ENCODE measurements at places on chromosomes 11 and 22.

- no peak for DNase-seq
Measured at GRCh38 chr11:48169717-48170116, 46.9 kb upstream of the OR4B1 start.

DNA sequence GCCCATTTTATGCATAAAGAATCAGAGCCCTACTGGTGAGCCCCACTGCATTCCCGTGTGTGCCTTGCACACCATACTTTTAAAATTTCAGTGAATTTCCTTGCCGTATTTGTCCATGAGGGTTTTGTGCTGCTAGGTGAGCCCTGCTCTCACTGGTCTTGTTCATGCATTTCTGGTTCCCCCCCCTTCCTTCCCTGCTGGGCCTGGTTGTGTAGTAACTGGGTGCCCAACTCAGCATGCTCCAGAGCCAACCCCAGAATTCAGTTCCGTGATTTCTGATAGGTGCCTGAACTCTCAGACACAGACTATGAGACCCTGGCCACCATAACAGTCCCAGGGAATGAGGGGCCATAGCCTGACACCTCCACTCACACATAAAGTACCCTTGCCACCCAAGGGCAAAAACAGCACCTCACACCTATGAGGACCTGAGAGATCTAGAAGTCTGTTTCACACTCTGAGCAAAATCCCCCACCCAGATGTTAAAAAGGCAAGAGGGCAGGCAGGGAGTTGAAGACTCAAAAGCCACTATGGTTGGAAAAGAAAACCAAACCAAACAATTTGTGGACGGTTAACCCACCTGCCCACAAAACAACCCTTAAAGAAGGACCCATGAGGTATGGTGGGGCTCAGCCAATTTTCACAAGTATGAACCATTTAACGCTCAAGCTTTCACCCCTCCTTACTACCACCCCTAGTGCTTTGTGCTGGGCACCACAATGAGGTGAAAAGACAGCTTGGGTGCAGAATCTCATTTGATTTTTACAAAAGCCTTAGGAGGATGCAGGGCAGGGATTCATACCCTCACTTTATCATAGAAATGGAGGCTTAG lies 16.8 kb upstream of the IL10RA start:
- DNase-seq, result no peak

DNA sequence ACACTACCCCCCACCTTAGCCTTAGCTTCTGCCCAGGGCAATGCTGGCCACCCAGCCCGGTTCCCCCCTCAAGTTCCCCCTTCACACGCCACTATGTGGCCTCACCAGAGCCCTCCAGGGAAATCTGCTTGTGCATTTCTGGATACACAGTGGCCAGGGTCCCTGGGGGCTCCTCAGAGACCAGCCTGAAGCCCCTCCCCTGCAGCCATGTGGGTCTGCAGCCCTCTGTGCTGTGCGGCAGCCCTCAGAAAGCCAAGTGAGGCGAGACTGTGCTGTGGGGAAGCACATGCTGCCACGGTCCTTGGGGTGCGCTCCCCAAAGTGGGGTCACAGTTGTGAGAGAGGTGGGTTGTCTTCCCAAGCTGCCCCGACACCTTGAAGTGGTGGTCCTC lies 2.1 kb upstream of the PLXNB2 start:
- DNase-seq, result no peak

- DNase-seq, result no peak
Measured at GRCh38 chr22:31626427-31627150, 35.4 kb downstream of the PISD start.

GRCh38 chr22:49211176-49211575 lies 616.5 kb downstream of the BRD1 start:
- DNase-seq, result no peak

GRCh38 chr11:118008271-118008911 lies 22.2 kb downstream of the IL10RA start:
- no peak for DNase-seq

DNA sequence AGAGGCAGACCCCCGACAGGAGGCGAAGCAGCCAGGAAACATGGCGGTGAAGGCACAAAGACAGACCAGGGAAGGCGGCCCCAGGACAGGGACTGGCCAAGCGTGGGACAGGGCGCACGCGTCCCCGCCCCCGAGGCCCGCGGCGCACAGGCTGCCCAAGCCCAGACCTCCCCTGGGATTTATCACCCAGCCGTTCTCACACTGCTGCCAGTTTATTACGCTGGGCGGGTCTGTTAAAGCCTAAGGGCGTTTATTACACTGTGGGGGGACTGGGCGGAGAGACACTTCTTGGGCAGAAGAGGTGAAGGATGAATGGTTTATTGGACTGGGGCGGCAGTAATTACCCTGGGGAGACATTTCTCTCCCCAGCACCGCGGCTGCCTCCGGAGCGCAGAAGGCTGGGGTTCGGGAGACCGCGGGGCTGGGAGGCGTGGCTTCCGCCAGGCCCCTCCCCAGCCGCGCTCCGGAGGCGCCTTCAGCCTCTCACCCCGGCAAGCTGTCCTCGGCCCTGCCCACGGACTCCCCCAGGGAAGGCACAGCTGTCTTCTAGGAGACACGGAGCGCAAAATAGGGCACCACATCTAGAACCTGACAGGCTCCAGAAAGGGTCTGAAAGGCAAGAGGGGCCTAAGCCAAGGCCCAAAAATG lies 47.1 kb downstream of the SLC22A12 start:
- DNase-seq, result no peak

GRCh38 chr11:73344191-73344607 lies 32.0 kb upstream of the RELT start:
- no peak for DNase-seq

DNA sequence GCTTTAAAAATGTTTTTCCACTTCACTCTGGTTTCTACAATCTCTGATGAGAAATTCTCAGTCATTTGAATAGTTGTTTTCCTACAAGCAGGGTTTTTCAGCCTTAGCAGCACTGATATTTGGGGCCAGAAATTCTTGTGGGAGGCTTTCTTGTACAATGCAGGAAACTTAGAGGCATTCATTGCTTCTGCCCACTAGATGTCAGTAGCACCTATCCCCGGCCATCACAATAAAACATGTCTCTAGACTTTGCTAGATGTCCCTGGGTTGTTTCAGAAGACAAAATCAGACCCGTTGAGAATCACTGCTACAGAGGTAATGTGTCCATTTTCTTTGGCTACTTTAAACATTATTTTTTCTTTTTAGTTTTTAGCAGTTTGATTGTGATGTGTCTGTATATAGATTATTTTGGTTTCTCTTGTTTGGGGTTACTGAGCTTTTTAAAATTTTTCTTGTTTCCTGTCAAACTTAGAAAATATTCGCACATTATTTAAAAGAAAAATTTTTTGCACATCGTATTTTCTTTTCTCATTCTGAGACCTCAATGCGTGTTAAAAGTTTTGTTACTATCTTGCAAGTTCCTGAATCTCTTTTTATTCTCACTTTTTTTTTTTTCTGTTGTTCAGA lies 60.8 kb upstream of the CCDC179 start:
- peak; percentile 6 for DNase-seq

DNA sequence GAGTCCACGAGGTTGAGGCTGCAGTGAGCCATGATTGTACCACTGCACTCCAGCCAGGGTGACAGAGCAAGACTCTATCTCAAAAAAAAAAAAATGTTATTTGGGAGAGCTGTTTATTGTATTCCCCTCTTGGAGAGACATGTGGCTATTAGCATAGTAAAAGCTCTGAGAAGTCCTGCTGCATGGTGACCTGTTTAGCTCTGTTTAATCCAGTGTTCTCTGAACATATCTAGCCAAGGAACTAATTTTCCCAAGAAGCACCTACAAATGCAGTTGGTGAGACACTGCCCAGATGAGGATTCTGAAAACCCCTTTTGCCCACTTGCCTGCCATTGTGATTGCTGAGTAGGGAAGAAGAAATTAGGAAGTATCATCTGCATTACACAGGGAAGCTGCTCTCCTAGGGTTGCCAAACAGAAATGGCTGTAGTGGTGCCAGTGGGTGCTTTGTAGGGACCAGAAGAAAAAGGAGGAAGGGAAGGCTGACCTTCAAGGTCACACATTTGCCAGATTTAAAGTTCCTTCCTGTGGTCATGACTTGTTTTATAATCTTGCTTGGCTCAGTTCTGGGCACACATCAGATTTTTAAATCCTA lies 15.7 kb downstream of the TIMP3 start:
- no peak for DNase-seq

GRCh38 chr22:40108396-40108795 lies 69.3 kb upstream of the TNRC6B start:
- DNase-seq, result no peak

DNA sequence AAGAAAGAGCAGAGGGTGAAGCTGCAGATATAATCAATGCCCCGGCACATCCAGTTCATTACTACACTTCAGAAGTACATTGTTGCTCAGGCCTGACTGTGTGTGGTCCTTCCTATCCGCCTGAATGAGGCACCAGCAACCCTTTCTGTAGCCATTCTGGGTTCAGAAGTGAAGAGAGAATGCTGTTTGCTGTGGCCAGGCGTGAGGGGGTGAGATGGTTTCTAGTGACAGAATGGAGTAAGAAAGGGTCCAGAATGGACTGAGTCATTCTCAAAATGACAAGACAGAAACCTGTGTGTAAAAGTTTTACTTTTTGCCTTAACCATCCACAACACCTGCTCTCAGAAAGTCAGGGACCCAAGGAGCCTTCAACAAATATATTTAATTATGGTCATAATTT lies 334.8 kb downstream of the GUCY1A2 start:
- DNase-seq, result no peak

DNA sequence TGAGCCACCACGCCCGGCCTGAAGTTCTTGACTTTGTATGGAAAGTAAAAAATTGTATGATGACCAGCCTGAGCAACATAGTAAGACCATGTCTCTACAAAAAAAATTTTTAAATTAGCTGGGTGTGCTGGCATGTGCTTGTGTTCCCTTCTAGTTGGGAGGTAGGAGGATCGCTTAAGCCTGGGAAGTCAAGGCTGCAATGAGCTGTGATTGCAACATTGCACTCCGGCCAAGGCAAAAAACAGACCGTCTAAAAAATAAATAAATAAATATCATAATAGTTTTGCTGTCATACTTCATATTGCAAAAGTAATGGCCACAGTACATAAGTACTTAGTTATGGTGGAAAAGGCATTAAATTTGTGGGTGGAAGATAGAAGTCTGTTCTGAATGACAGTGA lies 3.4 kb downstream of the AGBL2 start:
- no peak for DNase-seq

DNA sequence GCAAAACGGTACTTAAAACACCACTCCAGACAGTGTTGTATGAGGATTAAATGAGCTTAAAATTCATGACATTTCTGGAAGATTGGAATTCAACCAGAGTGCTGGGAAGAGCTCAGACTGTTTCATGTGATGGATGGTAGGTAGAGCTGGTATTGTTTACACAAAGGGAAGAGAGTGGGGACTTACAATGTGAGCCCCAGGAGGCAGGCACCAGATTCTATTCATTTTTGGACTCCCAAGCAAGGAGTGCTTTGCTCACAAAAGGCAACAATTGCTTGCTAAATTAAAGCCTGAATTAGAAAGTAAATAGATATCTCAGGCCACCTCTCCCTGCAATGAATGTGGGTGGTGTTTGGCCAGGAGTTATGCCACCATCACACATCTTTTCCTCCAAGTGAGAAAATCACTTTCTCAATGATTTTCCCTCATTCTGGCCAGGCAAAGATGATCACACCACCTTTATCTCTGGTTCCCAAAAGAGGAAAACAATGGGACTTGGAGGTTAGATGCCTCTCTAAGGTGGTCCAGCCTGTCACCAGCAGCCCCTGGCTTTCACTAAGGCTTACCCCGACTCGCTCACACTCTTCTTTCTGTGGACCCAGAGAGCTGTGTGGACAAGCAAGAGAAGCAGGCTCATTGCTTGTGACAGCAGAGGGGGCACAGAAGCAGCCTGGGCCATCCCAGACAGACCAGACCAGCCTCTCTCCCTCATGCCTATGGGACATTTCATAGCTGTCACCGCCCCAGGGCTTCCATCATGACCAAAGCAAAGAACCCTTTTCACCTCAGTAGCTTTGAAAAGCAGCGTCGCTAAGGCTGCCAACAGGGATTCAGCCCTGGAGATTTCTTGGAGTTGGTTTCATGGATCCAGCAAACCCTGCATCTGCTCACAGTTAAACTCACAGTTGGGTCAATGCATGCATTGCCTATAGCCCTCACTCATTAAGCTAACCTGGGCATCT lies 63.5 kb upstream of the DRD2 start:
- no peak for DNase-seq

GRCh38 chr11:77191429-77191822 lies 63.4 kb downstream of the MYO7A start:
- no peak for DNase-seq

DNA sequence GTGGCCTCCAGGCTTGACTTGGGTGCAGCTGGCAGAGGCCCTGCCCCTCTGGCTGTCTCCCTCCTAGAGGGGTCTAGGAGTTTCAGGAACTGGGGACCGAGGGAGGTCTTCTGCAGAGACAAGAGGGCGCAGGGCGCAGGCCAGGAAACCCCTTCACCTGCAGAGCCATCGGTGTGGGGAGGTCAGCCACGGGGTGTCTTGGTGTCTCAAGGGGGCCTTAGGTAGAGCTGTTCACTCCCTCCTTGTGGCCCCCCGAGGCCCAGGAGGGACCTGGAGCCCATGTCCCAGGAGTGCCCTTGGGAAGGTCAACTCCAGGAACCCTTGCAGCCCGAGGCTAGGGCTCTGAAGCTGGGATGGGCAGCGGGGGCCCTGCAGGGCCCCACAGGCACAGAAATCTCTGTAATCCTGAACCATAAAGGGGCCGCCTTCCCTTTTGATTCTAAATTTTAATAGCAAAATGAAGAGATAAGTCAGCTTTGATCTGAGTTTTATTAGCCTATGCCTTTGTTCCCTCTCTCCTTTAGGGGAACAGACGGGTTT lies 31.4 kb upstream of the TH start:
- DNase-seq, result no peak

DNA sequence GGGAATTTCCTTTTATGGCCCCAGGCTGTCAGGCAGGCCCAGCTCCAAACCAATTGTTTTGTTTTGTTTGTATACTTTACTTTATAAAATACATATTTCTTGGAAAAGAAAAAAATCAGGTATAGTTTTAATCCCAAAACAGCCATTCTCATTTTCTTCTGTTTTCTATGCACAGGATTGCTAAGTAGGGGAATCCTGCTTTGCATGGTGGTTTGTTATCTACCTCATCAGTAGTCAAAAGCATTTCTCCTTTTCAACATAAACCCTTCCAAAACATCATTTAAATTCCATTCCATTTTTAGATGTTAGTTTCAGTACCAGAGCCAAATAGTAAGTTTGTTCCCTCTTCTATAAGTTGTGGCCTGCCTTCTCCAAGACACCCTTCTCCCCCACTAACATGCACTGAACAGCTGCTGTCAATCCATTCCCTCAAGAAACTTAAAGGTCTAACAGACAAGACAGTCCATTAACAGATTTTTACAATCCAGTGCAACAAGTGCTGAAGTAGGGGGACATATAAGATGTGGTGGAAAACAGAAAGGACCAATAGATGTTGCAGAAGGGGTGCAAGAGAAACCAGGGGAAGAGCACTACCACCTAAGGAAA lies 3.7 kb downstream of the ILK start:
- no peak for DNase-seq

- DNase-seq, result peak; percentile 63
Measured at GRCh38 chr11:63738720-63739360, 29.7 kb downstream of the ZFTA start.
